ENCODE measurements at places on chromosomes 13 and 19. TPM values are rescaled to one million over a fixed set of nuclear protein-coding genes. Genes with fewer than 3 reads are reported as not detected.

The BRSK1 gene
- total RNA-seq: 9.0 TPM

- DNase-seq: no peak
These were observed 35.7 kb downstream of the TMEM255B start for GRCh38 chr13:113794764-113795173.

DNA sequence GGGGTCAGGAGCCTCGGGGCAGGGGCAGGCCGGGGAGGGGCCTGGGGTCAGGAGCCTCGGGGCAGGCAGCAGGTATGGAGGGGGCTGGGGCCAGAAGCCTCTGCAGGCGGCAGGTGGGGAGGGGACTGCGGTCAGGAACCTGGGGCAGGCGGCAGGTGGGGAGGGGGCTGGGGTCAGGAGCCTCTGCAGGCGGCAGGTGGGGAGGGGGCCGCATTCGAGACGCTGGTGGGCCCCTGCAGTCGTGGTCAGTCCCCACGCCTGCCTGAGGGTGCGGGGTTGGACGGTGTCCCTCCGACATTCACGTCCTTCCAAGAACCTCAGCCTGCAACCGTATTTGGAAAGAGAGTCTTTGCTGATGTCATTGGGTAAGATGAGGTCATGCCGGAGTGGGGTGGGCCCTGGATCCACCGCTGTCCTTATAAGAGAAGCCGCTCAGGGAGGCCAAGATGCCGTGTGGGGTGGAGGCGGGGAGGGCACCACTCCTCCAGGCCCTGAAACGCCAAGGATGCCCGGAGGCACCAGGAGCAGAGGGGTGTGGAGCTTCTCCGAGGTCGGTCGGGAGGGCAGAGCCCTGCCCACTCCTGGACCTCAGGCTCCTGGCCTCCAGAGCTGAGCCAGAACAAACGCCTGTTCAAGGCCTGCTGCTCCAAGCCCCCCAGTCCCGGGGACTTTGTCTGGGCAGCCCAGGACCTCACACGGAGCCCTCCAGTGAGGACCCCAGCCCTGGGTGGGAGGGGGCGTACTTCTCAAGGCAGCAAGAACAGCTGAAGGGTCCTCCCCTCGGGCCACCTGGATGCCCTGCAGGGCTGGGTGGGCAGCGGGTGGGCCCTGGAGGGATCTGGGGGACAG, 30.1 kb downstream of the PIP5K1C start:
- DNase-seq: peak; percentile 98

DNA sequence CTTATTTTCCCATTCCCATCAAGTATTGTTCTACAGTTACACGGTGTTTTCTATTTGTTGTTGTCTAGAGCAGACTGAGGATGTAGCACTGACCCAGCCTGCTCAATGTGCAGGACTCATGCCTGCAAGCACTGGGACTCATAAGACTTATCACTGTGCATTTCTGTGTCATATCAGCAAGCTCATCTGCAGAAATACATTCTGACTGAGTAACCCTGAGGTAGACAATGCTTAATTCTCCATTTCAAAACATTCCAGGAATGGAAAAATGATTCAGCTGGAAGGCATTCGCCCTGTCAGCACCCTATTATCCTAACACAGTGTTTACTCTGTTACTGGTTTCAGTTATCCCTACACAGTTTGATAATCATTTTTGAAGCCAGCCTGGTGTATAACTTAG, 2506.4 kb downstream of the PCDH9 start:
- DNase-seq: no peak

- no peak for DNase-seq
These were observed 14.4 kb upstream of the FBN3 start for GRCh38 chr19:8163759-8164158.

All from esophagus muscularis mucosa (tissue), 4 donors.